Aorta (tissue), 5 donors: ENCODE measurements at places on chromosomes 12 and 14. TPM values are rescaled to one million over a fixed set of nuclear protein-coding genes. Genes with fewer than 3 reads are reported as not detected.

Gene NELL2
- 3.8 TPM for polyA plus RNA-seq

Gene SLC2A14
- polyA plus RNA-seq = not detected

Gene EAPP
- 51.5 TPM for polyA plus RNA-seq

Gene CAND1
- 19.8 TPM for polyA plus RNA-seq

Gene BIN2
- 4.6 TPM for polyA plus RNA-seq
